DMS79 treated with DMSO at 0.1 percent for 48 hours (cell line): ENCODE measurements at places on chromosomes 6 and 20.

- DNase-seq = peak; percentile 48
Measured at GRCh38 chr20:63498960-63499337, at the start of gene EEF1A2. Gene EEF1A2 (minus strand): TSS chr20:63499083. CDS start chr20:63497763, 1,320 bp downstream.

DNA sequence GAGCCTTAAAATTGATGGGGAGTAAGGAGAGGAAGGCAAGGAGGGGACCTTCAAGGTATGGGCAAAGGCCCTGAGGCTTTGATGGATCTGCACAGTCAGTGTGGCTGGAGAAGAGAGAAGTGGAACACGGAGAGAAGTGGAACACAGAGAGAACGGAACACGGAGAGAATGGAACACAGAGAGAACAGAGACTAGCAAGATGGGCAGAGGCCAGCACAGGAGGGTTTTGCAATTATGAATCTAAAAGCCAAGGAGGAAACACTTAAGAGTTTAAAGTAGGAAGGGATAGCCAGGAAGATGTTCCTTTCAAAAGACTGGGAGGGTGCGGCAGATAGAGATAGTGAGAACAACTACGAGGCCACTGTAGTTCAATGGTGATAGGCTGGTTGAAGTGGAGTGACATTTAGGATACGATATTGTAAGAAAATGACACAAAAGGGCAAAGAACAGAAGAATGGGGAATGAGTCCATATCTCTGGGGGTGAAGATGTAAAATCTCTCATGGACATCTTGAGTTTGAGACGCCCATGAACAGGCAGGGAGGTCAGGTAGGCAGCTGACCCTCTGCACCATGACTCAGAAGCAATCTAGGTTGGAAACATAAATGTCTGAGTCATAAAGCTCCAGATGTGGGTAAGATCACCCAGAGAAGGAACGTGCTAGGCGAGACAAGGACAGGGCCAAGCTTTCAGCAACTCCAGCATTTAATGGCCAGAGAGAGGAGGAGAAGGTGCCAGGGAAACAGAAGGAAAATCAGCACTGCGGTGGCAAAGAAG lies 25.4 kb downstream of the ZMYND8 start:
- no peak for DNase-seq

DNA sequence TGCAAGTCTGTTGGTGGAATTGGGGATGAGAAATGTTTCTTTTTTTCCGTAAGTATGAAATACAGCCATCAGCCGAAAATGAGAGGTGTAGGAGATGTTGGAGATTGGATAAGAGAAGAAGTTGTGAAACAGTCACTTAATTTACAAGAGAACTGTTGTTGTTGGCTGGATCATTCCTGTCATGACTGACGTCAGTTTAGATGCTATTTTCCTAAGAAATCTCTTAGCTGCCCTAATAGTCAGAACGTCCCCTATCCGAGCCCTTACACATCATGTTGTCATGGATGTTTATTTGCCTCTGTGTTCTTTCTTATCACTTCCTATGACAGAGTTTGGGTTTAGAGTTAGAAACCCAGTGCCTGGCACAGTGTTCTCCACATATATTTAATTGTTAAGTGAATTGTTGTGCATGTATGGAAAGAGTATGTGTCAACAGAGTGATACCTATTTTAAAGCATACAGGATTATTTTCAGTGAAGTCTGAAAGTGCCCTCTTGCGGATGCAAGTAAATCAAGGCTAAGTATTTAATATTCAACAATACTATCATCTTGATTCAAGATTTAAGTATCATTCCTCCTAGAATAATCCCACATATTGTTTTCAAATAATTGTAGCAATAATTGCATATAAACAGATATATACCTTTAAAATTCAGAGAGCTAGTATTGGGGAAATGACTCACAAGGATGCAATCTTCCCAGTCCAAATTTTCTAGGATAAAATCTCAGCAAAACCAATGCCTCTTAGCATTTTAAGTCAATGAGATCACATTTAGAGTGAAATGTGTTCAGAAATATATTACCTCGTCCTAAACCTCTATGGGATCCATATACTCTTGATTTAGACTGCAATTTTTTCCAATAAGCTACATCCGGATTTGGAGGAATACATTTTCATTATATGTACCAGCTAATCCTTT lies 309.9 kb upstream of the NOX3 start:
- DNase-seq = no peak

DNA sequence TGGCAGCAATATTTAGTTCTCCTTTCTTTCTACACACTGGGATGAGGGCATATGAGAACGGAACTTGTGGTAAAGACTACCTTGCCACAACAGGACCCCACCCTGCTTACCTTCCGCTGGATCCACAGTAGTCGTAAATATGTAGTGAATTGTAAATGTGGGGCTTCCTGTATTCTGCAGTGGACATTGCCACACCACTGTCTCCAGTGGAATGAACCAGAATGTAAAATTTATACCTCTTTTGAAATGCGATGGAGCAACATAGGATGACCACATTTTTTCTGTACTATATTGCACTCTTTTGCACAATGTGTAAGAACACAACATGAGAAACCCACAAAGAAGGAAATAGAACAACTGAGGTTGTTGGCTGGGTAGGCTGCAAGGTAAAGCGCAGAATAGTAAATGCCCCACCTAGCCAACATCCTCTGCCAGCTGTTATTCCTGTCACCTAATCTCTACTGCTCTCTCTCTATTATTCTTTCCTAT lies 16.1 kb upstream of the RIPOR2 start:
- no peak for DNase-seq

DNA sequence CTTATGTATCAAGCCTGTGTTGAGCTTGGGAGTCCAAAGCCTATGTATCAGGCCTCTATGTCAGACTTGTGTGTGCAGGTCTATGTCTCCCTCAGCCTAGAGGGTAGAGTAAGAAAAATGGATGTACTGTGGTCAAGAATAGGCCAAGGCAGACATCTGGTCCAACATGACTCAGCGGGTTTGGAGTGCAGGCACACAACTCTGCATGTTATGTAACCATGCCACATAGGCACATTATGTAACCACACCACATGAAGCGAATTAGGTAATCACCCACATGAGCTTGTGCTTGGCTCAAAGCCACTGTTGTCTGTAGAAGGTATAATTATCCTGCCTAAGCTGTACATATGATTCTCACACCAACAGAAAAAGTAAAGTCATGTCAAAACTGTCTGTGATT lies 1190.5 kb upstream of the EYS start:
- no peak for DNase-seq

- DNase-seq = no peak
Measured at GRCh38 chr20:48864738-48865318, 37.0 kb upstream of the PREX1 start.

DNA sequence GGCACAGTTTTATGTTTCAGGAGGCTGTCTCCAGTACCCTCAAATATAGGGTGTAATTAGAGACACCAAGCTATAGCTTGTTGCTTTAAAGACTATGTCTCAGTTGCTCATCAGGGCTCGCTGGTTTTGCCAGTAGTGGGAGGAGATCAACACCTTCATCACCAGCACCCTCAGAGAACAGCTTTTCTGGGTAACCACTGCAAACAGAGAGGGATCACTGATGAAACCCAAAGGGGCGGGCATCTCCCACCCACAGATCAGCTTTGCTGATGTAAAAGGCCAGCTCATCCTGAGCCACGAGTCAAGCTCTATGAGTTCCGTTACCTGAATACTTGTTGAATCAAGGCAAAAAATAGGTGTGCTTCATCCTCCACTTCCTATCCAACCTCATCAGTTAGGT lies 187.7 kb downstream of the AIG1 start:
- no peak for DNase-seq

DNA sequence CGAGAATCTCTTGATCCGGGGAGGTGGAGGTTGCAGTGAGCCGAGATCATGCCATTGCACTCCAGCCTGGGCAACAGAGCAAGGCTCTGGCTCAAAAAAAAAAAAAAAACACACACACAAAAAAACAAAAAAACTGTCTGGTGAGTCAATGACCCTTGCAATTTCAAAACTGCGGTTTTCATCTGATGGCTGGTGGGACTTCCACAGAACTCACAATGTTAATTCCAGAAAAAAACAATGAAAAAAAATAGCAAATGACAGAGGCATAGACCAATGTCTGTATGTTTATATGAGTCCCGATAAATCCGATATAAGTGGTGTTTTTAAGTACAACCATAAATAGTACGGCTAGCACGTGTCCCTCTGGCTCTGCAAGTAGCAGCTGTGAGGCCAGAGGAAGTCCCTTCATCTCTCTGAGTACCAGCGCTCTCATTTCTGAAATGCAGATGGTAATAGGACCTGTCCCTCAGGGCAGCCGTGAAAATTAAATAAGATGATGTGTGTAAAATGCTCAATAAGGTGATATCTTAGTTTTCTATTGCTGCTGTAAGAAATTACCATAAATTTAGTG lies 21.9 kb upstream of the PTPN1 start:
- DNase-seq = no peak
